Stomach (tissue), 19 donors: ENCODE measurements at places on chromosomes 6 and 20.
A peak's percentile ranks its signal among the peaks of the same experiment; 100 is the strongest.

DNA sequence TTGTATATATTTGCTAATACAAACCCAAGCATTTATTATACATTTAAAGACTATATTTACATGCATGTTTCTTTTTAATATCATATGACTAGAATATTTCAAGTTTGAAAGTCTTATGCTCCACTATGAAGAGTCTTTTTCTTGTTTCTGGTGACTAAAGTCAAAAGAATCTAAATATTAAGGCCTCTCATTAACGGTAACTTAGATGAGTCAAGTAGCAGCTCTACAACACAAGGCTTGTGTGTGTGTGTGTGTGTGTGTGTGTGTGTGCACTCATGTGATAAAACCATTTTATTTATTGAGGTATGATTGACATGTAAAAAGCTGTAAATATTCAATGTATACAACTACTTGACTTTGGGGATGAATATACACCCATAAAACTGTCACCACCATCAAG lies 275.6 kb downstream of the TFAP2B start:
- DNase-seq, result no peak
- H3K36me3 ChIP-seq, result no peaks in the 10 kb centered on the region
- no peak overlapping the region for H3K4me3 ChIP-seq
- H3K27ac ChIP-seq, result no peak overlapping the region
- no peaks in the 10 kb centered on the region for H3K4me1 ChIP-seq
- H3K27me3 ChIP-seq, result no peaks in the 10 kb centered on the region

DNA sequence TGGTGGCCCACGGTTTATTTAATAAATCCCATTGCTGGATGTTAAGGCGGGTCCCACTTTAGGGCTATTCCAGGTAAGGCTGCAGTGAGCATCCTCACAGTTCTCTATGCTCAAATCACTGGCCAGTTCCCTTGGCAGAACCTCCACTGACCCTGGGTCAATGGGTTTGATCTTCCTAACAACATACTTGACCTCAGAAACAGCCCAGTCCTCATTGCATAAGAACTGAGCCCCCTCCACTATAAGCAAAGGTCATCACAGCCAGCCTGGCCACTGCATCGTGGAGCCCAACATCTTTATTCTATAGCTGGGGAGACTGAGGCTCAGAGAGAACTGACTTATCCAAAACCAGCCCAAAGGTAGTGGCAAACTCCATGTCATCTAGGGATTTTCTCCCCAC lies 4.3 kb upstream of the BPIFB1 start:
- H3K27me3 ChIP-seq, result no peaks in the 10 kb centered on the region
- peaks cover 16% of the 10 kb centered on the region for H3K4me1 ChIP-seq

DNA sequence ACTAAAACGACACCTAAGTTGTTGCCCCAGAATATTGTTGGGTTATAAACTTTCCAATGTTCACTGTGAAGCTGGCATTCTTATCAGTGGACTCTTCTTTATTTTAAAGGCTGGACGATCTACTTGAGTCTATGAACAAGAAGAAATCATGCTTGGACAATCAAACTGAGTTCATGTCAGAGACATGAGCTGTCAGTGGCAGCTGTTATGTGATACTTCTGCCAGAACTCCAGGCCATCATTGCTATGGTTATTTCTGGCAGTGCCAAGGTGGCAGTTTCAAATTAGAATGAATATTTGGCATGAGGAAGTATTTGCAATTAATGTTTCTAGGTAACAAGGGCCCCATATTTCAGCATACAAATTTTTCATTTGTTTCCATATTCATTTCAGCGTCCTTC lies 417.3 kb downstream of the LMBRD1 start:
- no peaks in the 10 kb centered on the region for H3K36me3 ChIP-seq
- no peak overlapping the region for H3K27ac ChIP-seq
- H3K4me1 ChIP-seq, result no peaks in the 10 kb centered on the region
- no peaks in the 10 kb centered on the region for H3K27me3 ChIP-seq
- no peak overlapping the region for H3K4me3 ChIP-seq

DNA sequence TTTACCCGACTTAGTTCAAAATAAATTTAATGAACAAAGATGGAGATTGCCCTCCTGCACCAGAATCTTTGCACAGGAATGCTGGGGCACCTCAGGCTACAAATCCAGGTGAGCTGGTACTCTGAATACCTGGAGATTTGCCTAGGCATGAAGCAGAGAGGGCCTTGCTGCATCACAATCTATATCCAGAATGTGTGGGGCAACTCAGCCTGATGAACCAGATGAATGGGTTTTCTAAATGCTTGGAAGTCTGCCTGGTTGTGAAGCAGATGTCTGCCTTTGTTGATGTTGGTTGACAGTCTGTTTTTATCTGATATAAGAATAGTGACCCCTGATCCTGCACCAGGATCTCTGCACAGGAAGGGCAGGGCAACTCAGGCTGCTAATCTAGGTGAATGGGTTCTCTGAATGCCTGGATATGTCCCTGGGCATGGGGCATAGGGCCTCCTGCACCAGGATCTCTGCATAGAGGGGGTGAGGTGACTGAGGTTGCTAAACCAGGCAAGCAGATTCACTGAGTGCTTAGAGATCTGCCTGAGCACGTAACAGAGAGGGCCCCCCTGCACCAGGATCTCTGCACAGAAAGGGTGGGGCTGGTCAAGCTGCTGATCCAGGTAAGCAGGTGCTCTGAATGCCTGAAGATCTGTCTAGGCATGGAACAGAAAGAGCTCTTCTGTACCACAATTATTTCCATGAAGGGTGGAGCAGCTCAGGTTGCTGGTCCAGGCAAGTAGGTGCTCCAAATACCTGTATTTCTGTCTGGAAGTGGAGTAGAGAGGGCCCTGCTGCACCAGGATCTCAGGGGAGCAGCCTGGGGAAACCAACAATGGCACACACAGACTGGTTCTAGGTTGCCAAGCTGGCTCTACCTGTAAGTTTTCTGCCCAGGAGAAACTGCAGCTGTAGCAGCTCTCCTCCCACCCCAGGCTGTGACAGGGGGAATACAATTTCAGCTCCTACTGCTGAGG lies 437.5 kb downstream of the MMUT start:
- no peak overlapping the region for H3K27ac ChIP-seq
- H3K27me3 ChIP-seq, result no peaks in the 10 kb centered on the region
- no peaks in the 10 kb centered on the region for H3K36me3 ChIP-seq
- no peaks in the 10 kb centered on the region for H3K4me1 ChIP-seq

DNA sequence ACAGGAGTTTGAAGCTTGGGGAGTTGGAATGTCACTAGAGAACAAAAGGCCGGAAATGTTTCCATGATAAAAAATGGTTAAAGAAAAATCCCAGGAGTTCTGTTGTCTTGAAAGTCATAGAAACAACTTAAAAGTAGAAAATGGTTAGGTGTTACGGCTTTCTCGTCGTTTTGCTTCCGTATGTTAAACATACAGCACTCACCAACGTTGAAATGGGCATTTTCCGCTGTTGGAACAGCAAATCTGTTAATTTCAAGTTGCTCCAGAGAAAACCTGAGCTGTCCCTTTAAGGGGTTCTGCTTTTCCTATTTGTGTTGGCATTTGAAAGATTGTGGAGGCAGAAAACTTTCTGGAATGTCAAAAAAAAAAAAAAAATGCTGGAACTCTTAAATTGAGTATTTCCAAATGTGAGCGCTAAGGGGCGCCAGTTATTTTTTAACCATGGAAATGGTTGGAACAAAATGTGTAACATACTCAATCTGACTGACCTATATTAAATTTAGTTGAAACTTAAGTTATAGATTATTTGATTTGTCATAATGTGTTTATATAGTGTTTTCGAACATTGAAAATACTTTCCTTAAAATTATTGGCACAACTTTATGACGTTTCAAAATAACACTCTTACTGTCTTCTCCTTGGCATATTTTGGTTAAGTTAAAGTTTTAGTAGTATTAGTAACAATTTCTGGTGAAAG lies 2.2 kb downstream of the QKI start:
- no peaks in the 10 kb centered on the region for H3K36me3 ChIP-seq
- H3K27me3 ChIP-seq, result no peaks in the 10 kb centered on the region
- peaks cover 12% of the 10 kb centered on the region for H3K4me1 ChIP-seq
- H3K27ac ChIP-seq, result peak overlapping the region; percentile 97
- peak overlapping the region; percentile 76 for H3K4me3 ChIP-seq

- H3K27ac ChIP-seq, result no peak overlapping the region
- H3K27me3 ChIP-seq, result no peaks in the 10 kb centered on the region
- no peaks in the 10 kb centered on the region for H3K4me1 ChIP-seq
- H3K36me3 ChIP-seq, result no peaks in the 10 kb centered on the region
- no peak for DNase-seq
- H3K4me3 ChIP-seq, result no peak overlapping the region
Observed at GRCh38 chr6:44662461-44663121, 275.1 kb downstream of the CDC5L start.

DNA sequence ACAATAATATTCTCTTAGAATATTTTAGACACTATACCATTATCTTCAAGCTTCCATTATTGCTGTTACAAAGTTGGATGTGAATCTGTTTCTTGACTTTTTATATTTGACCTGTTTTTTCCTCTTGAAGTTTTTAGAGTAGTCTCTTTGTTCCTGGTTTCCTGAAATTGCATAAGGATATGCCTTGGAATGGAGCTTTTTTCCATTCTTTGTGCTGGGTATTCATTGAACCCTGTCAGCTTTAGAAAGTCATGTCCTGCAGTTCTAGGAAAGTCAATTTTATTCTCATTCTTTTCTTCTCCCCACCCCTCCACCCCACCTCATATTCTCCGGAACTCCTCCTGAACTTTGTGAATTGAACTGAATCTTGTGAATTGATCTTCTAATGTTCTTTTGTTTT lies 92.4 kb upstream of the FOXO3 start:
- peaks cover 12% of the 10 kb centered on the region for H3K4me1 ChIP-seq
- no peaks in the 10 kb centered on the region for H3K36me3 ChIP-seq
- DNase-seq, result no peak
- no peaks in the 10 kb centered on the region for H3K27me3 ChIP-seq
- no peak overlapping the region for H3K4me3 ChIP-seq

DNA sequence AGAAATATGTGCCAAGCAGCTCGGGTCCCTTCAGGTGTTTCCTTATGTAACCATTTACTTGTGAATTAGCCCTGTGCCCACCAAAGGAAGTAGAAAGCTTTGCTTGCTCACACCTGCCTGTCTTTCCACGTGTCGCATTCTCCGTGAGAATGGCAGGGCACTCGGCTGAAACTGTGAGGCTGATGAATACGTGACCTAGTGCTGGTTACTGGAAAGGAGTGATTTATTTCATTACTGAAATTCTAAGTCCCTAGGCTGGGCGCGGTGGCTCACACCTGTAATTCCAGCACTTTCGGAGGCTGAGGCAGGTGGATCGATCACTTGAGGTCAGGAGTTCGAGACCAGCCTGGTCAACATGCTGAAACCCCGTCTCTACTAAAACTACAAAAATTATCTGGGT lies 45.9 kb upstream of the TULP1 start:
- no peaks in the 10 kb centered on the region for H3K27me3 ChIP-seq
- DNase-seq, result no peak
- H3K4me3 ChIP-seq, result no peak overlapping the region
- H3K27ac ChIP-seq, result no peak overlapping the region

- no peak overlapping the region for H3K4me3 ChIP-seq
- peaks cover 45% of the 10 kb centered on the region for H3K4me1 ChIP-seq
- H3K36me3 ChIP-seq, result no peaks in the 10 kb centered on the region
- DNase-seq, result no peak
Observed at GRCh38 chr20:49578436-49578835, 10.5 kb upstream of the PTGIS start.

GRCh38 chr6:16836144-16836981 lies 75.1 kb upstream of the ATXN1 start:
- no peak overlapping the region for H3K27ac ChIP-seq
- peak overlapping the region; percentile 17 for H3K4me3 ChIP-seq
- H3K36me3 ChIP-seq, result no peaks in the 10 kb centered on the region
- peaks cover 12% of the 10 kb centered on the region for H3K4me1 ChIP-seq
- no peaks in the 10 kb centered on the region for H3K27me3 ChIP-seq

- no peak overlapping the region for H3K4me3 ChIP-seq
- no peak overlapping the region for H3K27ac ChIP-seq
- peaks cover 23% of the 10 kb centered on the region for H3K36me3 ChIP-seq
- no peaks in the 10 kb centered on the region for H3K27me3 ChIP-seq
Observed at GRCh38 chr6:145789443-145789842, 25.2 kb downstream of the FBXO30 start.

GRCh38 chr20:38870733-38871559 lies 55.3 kb upstream of the FAM83D start:
- no peak overlapping the region for H3K27ac ChIP-seq
- H3K36me3 ChIP-seq, result no peaks in the 10 kb centered on the region
- no peaks in the 10 kb centered on the region for H3K27me3 ChIP-seq

DNA sequence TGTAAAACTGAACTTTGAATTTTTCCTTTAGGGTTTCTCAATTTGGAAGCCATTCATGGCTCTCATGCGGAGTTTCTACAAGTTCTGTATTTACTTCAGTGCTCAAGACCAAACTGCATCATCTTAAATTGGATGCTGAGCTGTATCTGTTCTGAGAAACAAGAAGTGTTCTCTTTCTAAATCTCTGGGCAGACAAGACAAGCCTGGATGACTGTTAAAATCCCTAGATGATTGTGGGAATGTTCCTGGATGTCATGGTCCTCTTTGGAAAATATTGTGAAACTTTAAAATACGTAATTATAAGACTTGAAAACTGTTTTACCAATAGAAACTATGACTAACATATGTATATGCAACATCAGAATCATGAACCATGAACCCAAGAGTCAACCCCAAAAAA lies 6.2 kb upstream of the GCM1 start:
- H3K27ac ChIP-seq, result no peak overlapping the region
- no peaks in the 10 kb centered on the region for H3K36me3 ChIP-seq

- peak overlapping the region; percentile 59 for H3K27ac ChIP-seq
- H3K27me3 ChIP-seq, result no peaks in the 10 kb centered on the region
- peak; percentile 84 for DNase-seq
Observed at GRCh38 chr20:22807646-22808244, 223.4 kb upstream of the FOXA2 start.

GRCh38 chr6:107819964-107820337 lies 4.2 kb downstream of the SCML4 start:
- H3K4me1 ChIP-seq, result peaks cover 57% of the 10 kb centered on the region
- no peaks in the 10 kb centered on the region for H3K27me3 ChIP-seq
- H3K27ac ChIP-seq, result no peak overlapping the region
- H3K36me3 ChIP-seq, result no peaks in the 10 kb centered on the region

GRCh38 chr6:72084992-72085569 lies 198.7 kb downstream of the RIMS1 start:
- no peaks in the 10 kb centered on the region for H3K4me1 ChIP-seq
- H3K4me3 ChIP-seq, result no peak overlapping the region
- DNase-seq, result no peak
- H3K36me3 ChIP-seq, result no peaks in the 10 kb centered on the region
- H3K27me3 ChIP-seq, result no peaks in the 10 kb centered on the region

GRCh38 chr6:99066044-99066443 lies 118.3 kb upstream of the FBXL4 start:
- DNase-seq, result no peak
- no peaks in the 10 kb centered on the region for H3K36me3 ChIP-seq
- no peak overlapping the region for H3K4me3 ChIP-seq
- no peaks in the 10 kb centered on the region for H3K4me1 ChIP-seq

DNA sequence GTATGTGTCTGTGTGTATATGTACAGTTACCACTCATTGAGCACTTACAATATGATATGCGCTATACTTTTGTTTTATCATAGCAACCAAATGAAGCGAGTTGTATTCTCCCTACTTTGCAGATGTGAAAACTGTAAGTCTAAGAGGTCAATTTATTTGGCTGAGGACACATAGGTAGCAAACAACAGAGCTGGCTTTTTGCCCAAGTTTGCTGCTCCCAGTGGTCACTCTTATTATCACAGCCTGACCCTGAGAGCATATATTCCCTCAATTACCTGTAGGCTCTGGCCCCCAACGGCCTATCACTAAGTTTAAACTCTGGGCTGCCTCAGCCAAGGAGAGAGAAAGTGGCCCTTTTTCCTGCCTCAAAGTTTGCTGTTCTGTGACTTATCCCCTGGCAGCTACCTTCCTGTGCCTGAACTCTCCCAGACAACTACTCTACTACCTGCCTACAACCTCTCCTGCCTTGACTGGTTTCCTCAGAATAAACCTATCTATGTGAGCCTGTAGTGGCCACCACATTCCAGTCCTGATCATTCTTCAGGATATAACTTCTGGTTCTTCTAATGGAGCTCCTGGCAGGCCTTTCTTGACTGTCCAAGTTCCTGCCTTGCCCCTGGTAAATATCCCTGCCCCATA lies 221.8 kb downstream of the FRK start:
- H3K27me3 ChIP-seq, result no peaks in the 10 kb centered on the region
- H3K4me1 ChIP-seq, result no peaks in the 10 kb centered on the region
- DNase-seq, result peak; percentile 29
